ENCODE measurements at places on chromosomes 5 and 9.

- no peak for DNase-seq
Measured at GRCh38 chr5:95835682-95836385, 13.3 kb upstream of the GLRX start.

GRCh38 chr9:86434039-86434726, 80.0 kb upstream of the TUT7 start:
- DNase-seq: no peak

DNA sequence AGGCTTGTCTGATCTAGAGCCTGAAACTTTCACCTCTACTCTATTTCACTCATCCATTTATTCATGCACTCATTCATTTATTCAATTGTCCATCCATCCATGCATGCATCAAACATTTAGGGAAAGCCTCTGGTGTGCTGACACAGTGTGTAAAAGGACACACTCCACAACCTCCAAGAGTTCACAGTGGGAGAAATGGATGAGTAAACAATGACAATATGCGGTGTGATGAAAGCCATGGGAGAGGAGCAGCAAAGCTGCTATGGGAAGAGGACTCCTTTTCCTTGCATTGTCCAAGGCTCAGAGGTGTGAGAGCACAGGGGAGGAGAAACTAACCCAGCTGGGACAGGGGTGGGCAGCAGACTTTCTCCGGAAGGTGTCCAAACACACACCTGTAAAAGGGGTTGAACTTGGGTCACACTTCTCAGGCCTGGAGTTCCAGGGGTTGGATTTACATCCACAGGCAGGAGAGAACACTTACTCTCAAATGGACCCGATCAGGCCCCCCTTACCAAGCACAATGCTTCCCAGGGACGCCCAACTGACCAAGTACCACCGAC, 21.2 kb upstream of the PFDN1 start:
- DNase-seq: no peak

DNA sequence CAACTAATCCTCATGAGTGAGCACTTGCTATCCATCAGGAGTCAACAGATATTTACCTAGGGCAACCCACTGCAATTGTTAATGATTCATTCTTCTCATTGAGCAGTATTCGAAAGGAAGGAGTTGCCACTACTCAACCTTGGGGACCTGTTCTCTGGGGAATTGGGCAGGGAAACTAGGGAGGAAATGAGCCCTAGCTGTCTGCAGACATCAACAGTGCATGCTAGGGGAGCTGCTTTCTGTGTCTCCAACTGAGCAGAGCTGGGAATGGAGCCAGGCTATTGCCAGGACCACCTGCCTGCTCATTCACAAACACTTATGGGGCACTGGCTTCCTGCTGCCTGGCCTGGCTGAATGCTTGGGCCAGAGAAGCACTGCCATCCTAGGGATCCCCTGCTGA, 183.4 kb downstream of the TMEM38B start:
- no peak for DNase-seq

- no peak for DNase-seq
Measured at GRCh38 chr9:22582221-22582620, 135.6 kb downstream of the DMRTA1 start.

Data from progenitor cell of endocrine pancreas (in vitro differentiated cells).